ENCODE measurements at places on chromosomes 4 and X.

- no peak for DNase-seq
These were observed 177.6 kb downstream of the NWD2 start for GRCh38 chr4:37422102-37422501.

DNA sequence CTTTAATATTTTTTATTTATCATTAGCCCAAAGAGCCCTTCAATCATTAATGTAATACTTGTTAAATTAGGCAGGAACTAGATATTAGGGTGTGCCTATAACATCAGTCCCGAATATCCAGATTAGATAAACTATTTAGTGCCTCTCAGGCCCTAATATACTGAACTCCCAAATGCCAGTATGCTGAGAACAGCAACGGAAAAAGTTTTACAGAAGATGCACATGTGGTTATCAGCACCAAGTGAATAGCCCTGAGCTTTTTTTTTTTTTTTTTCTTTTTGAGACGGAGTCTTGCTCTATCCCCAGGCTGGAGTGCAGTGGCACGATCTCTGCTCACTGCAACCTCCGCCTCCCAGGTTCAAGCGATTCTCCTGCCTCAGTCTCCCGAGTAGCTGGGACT is 13.0 kb upstream of the ELF2 start:
- no peak for DNase-seq

GRCh38 chrX:1164322-1165288 is 47.8 kb downstream of the CRLF2 start:
- no peak for DNase-seq

DNA sequence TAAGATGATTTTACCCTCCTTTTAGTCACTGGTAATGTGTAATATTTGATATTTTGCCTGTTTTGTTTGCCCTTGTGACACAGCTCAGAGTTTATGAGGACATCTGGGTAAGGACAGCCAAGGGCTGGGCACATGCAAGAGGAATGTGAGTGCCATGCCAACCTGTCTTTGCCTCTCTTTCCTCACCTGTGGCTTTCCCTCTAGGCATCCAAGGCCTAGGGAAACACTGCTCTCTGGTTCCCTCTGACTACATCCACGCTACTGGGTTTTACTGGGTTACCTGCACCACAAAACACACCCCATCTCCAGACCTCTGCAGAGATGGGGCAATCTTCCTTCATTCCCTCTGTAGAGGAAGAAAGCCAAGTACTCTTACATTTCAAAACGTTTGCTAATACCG is 7.7 kb downstream of the HPGDS start:
- no peak for DNase-seq

DNA sequence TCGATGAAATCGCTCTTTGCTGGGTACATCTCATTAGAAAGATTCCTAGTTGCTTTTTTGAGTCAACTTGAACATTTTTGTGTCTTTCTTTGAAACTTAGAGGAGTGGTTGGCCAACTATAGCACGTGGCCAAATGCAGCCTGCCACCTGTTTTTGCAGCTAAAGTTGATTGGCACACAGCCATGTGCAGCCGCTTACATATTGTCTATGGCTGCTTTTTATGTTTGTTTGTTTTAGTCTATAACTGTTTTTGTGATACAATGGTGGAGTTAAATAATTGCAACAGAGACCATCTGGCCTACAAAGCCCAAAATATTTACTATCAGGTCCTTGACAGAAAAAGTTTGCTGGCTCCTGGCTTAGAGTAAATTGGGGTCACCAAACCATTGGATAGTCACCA is 86.3 kb downstream of the CLCN4 start:
- DNase-seq: no peak

DNA sequence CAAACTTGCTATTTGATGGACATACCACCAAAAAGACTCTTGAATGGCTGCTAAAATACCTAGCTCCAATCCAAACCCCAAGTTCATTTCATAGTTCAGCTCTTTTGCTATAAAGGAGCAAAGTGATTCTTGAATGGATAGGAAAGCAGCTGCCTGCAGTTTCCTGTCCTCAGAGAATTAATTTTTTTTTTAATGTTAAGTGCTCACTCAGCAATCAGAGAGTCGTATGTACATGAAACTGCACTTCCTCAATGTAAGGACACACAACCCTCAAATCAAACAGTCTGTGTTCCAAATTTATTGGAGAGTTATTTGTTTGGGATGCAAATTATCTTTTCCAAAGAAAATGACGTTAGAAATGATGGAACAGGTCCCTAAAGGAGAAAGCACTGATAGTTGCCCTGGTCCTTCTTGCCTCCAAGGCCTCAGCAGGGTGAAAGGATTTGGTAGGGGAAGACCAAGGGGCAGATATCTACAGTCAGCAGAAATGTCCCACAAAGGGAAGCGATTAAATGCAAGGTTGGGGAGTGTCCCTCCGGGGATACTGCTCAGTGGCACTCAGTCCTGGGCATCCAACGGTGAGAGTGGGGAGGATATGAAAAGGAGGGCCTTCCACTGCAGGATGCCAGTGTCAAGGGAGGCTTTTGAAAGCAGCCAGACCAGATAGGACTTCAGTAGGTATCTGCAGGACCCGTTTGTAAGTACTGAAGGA is 67.2 kb upstream of the RASGEF1B start:
- no peak for DNase-seq

DNA sequence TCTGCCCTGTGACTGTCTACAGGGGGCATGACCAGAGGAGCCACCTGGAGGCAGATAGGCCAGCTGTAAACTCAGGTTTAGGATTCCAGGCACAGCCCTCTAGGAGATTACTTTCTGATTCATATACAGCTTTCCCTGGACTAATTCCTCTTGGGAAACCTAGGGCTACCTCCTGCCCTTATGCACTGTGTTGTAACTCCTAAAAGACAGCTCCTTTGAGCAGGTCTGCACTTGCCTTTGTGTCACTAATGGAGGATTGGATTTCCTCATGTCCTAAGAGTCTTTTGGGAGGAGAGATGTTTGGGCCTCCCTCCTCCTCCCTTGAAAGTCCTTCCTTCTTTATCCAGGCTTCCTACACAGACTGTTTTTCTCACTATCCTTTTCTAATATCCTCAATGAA is 202.0 kb downstream of the PCDH19 start:
- DNase-seq: no peak

- DNase-seq: peak; percentile 4
These were observed 22.2 kb downstream of the JADE1 start for GRCh38 chr4:128831531-128832242.

- peak; percentile 49 for DNase-seq
These were observed 51.4 kb upstream of the ZFP42 start for GRCh38 chr4:187944179-187944578.

GRCh38 chrX:131901546-131901945 is 121.6 kb upstream of the STK26 start:
- no peak for DNase-seq

- no peak for DNase-seq
These were observed 50.9 kb downstream of the REPS2 start for GRCh38 chrX:16997313-16997712.

GRCh38 chrX:67500617-67501016 is 43.2 kb upstream of the AR start:
- no peak for DNase-seq

All from midbrain (tissue), 1 donor.